ENCODE measurements at places on chromosomes 16 and 17. TPM values are rescaled to one million over a fixed set of nuclear protein-coding genes. Genes with fewer than 3 reads are reported as not detected.

DNA sequence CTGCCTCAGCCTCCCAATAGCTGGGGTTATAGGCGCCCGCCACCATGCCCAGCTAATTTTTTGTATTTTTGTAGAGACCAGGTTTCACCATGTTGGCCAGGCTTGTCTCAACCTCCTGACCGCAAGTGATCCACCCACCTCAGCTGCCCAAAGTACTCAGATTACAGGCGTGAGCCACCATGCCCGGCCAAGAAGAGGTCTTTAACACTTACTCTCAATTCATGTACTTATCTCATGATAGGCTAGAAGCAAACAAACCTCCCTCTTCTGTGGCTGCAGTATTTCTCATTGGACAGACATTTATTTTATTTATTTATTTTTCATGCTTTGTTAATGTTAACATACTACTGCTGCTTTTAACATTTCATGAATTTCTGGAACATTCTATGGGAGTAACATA, 7.0 kb upstream of the NT5C start:
- no peak for DNase-seq

DNA sequence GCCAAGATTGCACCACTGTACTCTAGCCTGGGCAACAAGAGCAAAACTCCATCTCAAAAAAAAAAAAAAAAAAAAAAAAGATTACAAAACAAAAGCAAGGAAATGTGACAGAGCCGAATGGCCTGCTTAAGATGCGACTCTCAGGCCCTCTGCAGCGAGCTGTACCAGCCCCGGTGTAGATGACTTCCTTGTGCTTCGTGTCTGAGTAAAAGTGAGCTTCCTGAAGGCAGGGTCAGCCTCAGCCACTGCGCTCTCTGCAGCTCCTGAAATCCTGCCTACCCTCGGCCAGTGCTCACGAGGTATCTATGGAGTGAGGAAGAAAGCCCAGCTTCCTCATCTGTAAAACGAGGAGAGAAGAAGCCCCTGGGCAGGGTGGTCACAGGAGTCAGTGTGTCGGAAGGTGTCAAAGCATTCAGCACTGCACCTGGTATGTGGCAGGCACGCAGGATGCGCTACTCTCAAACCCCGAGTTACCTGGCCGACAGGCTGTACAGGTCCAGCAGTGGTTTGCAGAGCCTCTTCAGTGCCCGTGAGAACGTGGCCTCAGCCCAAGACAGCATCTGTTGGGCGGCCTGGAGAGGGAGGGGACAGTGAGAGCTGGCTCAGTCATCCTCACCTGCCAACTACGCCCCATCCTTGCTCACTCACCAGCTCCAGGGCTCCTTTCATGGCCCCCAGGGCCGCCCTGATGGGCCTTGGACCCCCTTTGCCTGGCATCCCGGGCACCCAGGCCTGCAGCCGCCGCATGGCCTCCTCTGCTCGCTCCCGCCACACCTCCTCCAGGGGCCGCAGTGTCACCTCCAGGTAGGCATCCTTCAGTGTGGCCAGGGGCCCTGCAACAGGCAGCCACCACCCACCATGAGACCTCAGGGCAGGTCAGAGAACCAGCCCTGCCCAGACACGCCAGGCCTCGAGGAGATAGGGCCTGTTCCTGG, 44.6 kb downstream of the RMI2 start:
- DNase-seq, result peak; percentile 39

GRCh38 chr16:12942861-12943260, 41.5 kb downstream of the SHISA9 start:
- no peak for DNase-seq

- DNase-seq, result no peak
Measured at GRCh38 chr17:15883617-15884111, 61.3 kb upstream of the ADORA2B start.

GRCh38 chr16:88669980-88670379, 7.1 kb upstream of the MVD start:
- no peak for DNase-seq

DNA sequence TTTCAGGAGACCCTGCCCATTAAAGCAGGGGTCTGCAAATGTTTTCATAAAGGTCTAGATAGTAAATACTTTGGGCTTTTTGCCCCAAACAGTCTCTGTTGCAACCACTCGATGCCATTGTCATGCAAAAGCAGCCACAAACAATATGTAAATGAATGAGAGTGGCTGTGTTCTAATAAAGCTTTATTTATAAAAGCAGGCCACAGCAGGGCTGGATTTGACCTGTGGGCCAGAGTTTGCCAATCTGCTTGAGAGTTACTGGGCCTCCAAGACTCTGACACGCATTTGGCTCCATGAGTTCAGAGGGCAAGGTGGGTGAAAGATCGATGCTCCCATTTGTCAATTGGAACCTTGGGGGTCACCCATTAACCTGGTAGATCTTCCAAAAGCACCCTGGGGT, 217.3 kb upstream of the SDK2 start:
- DNase-seq, result no peak

GRCh38 chr17:1267471-1267943, 2.7 kb upstream of the BHLHA9 start:
- no peak for DNase-seq

DNA sequence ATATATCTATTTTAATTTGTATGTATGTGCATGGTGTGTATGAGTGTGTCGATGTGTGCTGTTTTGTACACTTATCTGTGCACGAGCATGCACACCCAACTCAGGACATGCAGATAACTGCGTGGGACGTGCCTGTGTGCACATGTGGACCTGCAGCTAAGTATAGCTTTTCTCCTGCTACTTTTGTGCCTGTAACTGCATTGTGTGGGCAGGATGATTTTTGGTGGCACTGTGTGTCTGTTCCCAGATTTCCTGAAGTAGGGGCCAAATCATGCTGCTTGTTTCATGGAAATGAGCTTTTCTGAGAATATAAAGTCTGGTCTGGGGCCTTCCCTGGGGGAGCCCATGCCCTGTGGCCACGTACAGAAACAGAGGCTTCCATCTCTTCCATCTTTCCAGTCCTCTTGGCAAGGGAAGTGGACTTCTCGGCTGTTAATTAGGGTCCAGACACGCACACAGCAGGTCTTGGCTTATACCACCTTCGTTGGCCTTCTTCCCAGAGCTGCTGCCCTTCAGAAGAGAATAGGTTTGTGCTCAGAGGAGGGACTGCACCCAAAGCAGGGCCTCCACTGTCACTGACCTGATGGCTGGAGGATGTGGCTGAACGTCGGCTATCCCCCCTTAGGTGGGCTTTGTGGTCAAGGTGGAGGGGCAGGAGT, 30.2 kb downstream of the SPNS3 start:
- no peak for DNase-seq

- DNase-seq, result no peak
Measured at GRCh38 chr17:61442878-61443474, 9.2 kb upstream of the TBX4 start.

The PLA2G10 gene
- not detected for total RNA-seq

The FADS6 gene
- total RNA-seq, result not detected

The ABI3 gene
- total RNA-seq, result not detected

The XPO6 gene
- total RNA-seq, result 347 TPM

The NUPR1 gene
- 0.16 TPM for total RNA-seq

The TMEM256 gene
- 28.8 TPM for total RNA-seq
